ENCODE measurements at places on chromosomes 16 and 17.

- DNase-seq, result no peak
Measured at GRCh38 chr17:43051969-43052368, 26.9 kb downstream of the RND2 start.

- DNase-seq, result no peak
Measured at GRCh38 chr16:57807252-57807967, 5.1 kb upstream of the KIFC3 start.

- no peak for DNase-seq
Measured at GRCh38 chr17:59493867-59494266, 71.5 kb upstream of the DHX40 start.

DNA sequence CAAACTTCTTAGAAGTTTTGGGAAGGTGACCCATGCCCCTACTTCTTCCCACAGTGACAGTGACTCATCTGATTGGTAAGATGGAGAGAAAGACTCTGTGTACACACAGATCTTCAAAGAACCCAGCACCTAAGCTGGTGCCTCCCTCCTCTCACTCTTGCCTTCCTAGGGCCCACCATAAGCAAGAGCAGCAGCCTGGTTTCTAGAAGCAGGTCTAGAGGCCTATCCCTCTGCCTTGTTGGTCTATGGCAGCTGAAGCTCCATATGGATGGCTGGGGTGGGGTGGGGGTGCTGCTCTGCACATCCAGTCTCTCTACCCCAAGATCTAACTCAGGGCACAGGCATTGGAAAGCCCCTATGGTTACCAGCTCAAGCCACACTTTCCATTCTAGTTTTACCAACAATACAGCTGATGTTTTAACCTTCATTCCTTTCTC is 47.5 kb downstream of the STAT3 start:
- no peak for DNase-seq

GRCh38 chr17:76998839-76999238 is 130.6 kb downstream of the MGAT5B start:
- no peak for DNase-seq

- DNase-seq, result peak; percentile 50
Measured at GRCh38 chr17:65750631-65751115, 189.2 kb upstream of the AXIN2 start.

DNA sequence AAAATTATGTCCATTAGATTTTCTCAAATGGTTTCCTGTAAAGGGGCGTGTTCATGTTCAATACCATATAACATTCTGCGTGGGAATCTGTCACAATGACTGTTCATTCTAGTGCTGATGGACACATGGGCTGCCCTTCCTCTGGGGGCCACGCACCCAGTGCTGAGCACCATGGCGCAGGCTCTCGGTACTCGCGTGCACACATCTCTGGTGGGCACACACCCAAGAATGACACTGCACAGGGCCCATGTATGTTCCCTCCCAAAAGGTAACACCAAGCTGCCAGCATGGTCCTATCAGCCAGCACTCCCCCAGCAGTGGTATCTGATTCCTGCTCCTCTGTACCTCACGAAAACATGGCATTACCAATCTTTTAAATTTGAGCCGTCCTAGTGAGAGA is 13.7 kb downstream of the B9D1 start:
- DNase-seq, result no peak

GRCh38 chr16:30567160-30567990 is 4.1 kb downstream of the ZNF688 start:
- DNase-seq, result no peak

DNA sequence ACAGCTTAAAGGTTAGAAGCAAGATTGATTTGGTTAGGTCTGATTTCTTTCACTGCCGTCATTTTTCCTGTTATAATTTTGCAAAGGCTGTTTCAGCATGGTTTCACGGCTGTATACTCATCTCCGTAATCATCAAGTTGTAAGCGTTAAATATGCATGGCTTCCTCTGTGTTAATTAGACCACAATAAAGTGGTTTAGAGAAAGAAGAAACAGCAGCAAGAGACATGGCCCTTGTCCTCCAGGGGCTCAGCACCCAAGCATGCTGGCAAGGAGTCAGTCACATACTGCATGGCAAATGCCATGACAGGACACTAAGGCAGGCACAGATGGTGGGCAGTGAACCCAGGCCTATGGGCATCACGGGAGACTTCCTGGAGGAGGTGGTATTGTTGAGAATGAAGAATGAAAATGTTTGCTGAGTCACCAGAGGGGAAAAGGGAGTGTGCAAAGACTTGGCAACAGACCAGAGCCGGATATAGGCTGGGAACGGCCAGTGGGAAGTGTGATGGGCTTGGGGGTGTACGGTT is 61.4 kb upstream of the PLCG2 start:
- no peak for DNase-seq

GRCh38 chr16:83171396-83171795 is 544.6 kb downstream of the CDH13 start:
- DNase-seq, result no peak

DNA sequence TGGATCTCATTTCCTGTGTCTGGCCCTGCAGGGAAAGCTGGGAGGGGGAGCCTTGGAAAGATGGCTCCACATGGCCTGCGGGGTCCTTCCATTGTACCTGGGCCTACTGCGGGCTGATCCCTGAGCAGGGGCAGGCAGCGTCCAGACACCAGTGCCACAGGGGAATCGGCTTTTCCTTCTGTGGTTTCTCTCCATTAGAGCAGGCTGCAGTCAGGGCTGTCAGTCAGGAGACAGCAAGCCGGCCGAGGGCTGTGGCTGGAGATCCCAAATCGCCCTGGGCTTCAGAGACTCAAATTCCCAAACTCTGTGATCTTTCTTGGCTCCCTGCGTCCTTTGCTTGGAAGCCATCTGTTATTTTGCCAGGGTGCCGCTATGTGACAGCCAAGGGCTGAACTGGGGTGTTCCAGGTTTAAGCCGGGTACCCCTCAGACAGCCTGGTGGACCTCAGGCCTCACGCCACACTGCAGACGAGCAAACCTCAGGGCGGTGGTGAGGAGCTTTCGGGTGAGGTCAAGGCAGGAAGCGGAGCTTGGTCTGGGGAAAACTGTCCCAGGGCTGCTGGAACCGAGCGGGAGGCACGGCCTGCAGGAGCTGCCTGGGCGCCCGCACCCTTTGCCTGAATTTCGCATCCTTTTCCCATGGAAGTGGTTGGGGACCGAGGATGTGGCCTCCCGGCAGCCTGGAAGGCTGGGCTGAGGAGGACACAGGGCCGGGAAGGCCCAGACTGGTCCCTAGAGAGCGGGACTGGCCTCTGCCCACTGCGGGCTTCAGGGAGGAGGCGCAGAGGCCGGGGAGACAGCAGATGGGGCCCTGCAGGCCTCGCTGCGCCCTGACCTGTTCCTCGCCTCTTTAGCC is 1.5 kb upstream of the CPNE7 start:
- DNase-seq, result no peak

GRCh38 chr17:22128171-22128570 is 435.8 kb downstream of the KCNJ18 start:
- no peak for DNase-seq

DNA sequence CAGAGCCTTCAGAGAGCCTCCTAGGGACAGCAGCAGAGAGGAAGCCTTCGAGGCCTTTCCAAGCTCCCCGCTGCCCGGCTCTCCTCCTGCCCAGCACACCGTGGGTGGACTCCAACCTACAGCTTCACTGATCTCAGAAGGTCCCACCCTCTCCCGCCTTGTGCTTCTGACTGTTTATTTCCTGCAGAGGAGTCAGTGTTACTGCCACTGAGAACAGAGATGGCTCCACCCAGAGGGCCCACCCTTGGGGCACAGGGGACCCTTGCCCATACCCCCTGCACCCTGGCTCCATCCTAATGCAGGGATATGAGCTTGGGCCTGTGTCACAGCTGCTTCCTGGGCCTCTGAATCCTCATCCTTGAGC is 52.8 kb upstream of the TOB1 start:
- no peak for DNase-seq

DNA sequence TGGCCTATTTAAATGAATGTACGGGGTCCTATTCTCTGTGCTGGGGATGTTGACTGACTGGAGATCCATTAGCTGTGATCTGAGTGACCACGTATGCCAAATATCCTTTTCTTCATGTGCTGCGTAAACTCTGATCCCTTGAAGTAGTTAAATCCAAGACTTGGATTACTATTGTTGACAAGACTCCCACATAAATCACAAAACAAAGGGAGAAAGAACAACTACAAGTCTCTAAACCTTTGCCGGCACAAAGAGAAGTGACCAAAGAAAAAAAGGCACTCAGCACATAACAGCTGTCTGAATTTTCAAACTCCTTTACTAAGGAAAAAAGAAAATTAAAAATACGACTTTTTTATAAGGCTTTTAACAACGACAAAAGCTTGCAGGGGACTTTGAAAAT is 559.9 kb upstream of the CDH8 start:
- no peak for DNase-seq

GRCh38 chr17:82065193-82065637 is 389 bp downstream of the DUS1L start:
- DNase-seq, result no peak

DNA sequence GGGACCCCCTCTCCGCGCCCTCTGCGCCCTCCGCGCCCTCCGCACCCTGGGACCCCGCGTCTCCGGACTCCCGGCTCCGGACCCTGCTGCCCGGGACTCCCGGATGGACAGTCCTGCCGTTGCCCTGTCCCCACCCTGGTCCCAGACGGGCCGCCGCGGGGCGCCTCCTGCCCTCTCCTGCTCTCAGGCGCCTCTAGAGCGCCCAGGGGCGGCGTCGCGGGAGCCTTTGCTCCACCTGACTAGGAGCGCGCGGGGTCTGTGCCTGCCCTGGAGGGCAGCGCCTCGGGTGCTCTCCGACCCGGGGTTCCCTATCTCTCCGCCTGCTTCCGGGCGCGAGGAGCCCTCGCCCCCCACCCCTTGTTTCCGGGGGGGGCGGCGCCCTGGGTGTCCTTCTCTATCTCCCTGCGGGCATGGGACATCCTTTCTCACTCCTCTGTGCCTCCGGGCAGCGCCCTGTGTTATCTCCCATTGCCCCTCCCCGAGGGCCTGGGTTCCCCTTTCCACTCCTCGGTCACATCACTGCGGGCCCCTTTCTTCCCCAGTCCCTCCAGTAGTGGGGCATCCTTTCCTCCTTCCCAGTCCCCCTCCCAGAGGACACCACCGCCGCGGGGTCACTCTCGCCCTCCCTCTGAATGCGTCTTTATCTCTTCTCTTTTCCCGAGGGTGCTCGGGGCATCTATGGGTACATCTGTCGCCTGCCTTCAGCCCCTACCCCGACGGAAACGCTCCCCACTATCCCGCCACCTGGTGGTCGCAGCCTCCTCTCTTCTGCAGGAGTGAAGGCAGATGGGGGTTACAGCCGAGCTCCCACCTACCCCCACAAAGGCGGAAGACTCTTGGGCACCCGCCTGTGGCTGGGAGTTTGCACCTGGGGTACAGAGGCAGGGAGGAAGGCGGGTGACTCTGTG is 875 bp downstream of the PRKCB start:
- no peak for DNase-seq

GRCh38 chr17:45172541-45173286 is 11.0 kb downstream of the HEXIM2 start:
- DNase-seq, result no peak

DNA sequence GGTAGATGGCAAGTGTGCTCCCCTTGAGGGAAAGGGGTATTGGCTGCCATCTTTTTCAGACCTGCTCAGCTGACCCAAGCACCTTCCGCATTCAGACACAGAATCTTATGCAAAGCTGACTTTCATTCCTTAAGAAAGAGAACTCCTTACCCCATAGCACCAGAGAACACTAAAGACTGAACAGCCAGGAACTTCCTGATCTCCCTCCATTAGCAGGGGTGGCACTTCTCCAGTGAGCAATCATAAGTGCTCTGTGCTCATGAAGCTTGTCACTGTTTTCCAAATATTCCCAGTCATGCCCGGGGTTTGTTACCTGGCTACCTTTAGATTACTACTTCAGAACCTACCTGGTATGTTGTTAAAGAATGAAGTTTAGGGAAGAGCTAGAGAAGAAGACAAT is 11.9 kb downstream of the HSD17B2 start:
- no peak for DNase-seq

DNA sequence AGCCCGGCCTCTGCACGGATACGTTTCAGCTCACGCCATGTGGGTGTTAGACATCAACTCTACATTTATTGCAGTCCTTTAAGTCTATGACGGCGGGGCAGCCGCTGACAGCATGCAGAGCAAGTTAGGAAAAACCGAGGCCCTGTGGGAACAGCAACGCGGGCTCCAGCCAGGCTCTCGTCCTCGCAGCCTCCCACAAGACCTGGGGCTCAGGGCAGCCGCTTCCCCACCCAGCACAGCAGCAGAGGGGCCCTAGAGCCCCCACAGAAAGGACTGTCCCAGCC is 3.7 kb upstream of the MRPS34 start:
- DNase-seq, result no peak

- no peak for DNase-seq
Measured at GRCh38 chr17:79887451-79887991, 48.3 kb upstream of the CBX4 start.

DNA sequence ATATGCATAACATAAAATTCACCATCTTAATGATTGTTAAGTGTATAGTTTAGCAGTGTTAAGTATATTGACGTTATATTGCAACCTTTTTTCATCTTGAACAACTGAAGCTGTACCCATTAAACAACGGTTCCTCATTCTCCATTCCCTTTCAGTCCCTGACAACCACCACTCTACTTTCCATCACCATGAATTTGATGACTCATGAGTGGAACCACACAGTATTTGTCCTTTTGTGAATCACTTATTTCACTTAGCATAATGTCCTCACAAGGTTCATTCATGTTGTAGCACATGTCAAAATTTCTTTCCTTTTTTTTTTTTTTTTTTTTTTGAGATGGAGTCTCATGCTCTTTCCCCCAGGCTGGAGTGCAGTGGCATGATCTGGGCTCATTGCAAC is 46.0 kb downstream of the HOXB1 start:
- DNase-seq, result no peak

DNA sequence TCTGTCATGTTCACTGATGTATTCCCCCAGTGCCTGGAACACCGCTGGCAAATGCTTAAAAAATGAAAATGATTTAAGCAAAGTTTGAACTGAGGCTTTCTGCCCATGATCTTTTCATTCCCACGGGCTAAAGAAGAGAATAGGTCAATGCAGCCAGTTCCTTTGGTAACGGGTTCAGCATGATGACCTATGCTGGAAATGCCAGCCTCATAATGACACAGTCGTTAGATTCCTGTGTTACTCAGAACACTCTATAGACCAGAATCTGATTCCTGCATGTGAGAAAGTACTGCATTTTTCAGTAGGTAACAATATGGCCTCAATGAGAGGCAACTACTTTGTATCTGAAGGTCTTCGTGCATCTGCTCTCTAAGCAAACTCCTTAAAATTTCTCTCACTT is 19.1 kb upstream of the LIMD2 start:
- no peak for DNase-seq

- DNase-seq, result no peak
Measured at GRCh38 chr17:8675306-8675705, 44.8 kb upstream of the MYH10 start.

All from AG04449 (cell line).